Hematopoietic multipotent progenitor cell treated with erythropoietin and hydrocortisone succinate and interleukin-3 and kit ligand, for 8 days (in vitro differentiated cells): ENCODE measurements at places on chromosomes 3 and 15.
A peak's percentile ranks its signal among the peaks of the same experiment; 100 is the strongest.

- DNase-seq: no peak
Measured at GRCh38 chr15:101244889-101245668, 6.8 kb downstream of the CHSY1 start.

GRCh38 chr3:178297740-178298139, 238.5 kb upstream of the KCNMB2 start:
- DNase-seq: no peak

DNA sequence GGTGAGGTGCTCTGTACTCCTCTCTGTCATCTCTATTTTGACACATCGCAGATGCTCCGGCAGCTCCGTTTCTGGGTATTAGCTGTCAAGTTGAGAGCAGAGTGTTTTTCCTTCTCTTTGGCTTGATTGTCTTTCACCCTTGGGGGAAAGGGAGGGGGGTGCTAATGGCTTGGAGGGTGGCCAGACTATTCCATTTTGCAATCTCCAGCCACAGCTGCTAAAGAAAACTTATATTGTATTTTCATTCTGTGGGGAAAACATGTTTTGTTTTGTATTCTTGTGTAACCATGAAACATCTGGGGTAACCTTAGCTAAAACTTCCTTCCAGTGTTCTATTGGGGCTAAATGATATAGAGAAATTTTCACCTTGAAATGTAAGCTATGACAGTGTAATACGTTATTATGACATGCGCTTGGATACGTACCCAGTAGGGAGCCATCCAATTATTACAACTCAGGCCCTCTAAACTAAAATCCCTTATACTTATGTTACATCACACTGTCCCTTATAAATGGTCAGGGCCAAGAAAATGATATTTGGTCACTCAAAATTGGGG, 14.0 kb upstream of the LARP6 start:
- DNase-seq: no peak

GRCh38 chr15:77107531-77108355, 36.8 kb upstream of the TSPAN3 start:
- DNase-seq: peak; percentile 41

DNA sequence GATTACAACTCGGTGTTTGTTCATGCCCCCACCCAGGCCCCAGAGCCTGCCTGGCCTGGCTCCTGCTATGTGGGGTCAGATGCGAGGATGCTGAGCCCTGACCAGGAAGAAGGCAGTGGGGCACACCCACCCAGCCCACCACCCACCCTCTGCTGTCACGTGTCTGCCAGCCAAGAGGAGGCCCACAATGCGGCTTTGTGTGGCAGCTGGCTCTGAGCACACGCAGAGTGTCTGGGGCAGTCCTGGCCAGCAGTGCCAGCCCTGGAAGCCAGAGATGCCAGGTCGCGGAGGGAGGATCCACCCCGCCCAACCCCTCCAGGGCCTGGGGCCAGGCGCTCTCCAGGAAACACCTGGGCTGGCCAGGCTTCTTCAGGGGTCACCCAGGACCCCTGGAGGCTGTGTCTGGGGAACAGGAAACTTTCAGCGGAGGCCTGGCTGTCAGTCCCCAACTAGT, 26.4 kb upstream of the KLF13 start:
- no peak for DNase-seq

DNA sequence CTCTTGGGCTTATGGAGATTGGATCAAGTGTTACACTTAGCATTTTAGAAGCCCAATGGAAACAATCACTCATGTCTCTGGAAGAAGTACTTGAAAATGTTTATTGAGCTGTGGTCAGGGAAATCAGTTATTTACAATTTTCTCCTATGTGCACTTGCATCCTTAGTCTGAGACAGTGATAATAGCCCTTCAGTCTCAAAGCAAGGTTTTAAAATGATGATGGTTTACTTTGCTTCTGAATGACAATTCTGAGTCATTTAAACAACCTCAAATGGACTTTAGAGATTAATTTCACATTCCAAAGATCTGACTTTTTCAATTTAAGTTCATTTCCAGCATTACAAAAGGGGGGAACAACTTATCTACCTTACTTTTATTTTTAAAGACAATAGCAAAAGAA, 20.1 kb downstream of the TIPARP start:
- DNase-seq: no peak

- DNase-seq: no peak
Measured at GRCh38 chr15:70165716-70166284, 68.1 kb upstream of the TLE3 start.

GRCh38 chr3:175274056-175274455, 414.9 kb downstream of the NAALADL2 start:
- DNase-seq: no peak

DNA sequence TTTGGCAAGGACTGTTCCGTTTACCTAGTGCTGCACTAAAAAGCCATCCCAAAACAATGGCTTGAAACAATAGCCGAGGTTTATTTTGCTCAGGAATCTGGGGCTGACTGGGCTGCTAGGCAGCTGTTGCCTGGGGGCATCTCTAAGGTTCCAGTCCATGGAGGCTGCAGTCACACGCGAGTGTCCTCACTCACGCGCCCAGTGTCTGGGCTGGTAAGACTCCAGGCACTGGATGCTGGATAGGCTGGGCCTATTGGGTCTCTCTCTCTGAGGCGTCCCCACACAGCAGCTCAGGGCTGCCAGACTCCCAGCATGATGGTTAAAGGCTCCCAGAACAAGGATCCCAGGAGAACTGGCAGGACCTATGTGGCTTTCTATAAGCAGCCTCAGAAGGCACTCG, 34.2 kb downstream of the ALS2CL start:
- DNase-seq: no peak

DNA sequence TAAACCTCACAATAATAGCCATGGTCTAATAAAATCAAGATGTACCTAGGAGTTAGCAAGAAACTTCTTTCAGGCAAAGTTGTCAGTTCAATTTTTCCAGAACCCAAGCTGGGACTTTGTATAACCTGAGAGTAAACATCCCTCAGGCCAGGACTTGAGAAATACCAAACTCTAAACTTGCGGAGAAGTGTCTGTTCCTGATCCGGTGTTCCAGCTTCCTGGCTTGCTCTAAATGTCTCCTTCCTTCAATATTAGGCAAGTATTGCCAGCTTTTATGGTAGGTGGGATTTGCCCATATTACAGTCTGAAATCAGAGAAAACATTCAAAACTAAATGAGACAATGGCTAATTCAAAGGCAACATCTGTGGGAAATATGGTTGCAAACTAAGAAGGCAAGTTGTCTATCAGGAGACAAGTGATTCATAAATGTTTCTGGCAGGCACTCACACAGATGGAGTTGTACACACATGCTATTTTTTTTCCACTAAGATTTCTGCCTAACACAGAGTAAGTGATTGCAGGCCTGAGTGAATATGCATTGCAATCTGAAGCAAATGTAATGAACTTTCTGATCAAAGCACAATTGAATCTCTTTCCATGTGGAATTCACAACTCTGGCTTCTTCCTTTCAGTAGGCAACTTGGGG, 88.3 kb upstream of the COL8A1 start:
- no peak for DNase-seq

- no peak for DNase-seq
Measured at GRCh38 chr3:15217841-15218267, 11.8 kb downstream of the CAPN7 start.

- no peak for DNase-seq
Measured at GRCh38 chr3:20837676-20838302, 651.8 kb upstream of the SGO1 start.

- DNase-seq: no peak
Measured at GRCh38 chr3:194787072-194787471, 101.4 kb downstream of the FAM43A start.
